ENCODE measurements at places on chromosomes 4 and X. TPM values are rescaled to one million over a fixed set of nuclear protein-coding genes. Genes with fewer than 3 reads are reported as not detected.
A peak's percentile ranks its signal among the peaks of the same experiment; 100 is the strongest.

GRCh38 chr4:87559090-87559837 is 30.1 kb upstream of the SPARCL1 start:
- H3K36me3 ChIP-seq = no peaks in the 10 kb centered on the region
- H3K4me1 ChIP-seq = no peaks in the 10 kb centered on the region
- no peak overlapping the region for H3K27ac ChIP-seq
- DNase-seq = no peak

DNA sequence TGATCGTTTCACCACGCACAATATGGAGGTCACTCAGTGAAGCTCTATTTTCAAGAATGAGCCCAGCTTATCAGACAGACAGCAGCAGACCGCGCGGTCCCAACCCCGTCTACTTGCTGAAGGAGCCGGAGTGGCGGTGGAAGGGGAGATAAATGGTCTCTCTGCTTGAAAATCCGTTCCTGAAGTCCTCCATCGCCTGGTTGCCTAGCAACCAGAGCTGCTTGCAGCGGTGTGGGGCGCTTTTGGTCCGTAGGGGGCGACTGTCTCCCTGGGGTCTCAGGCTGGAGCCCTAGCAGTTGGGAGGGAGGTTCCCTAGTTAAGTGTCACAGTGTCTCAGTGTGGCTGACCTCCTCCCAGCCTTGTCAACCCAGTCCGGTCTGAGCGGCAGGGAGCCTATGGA is 8.3 kb upstream of the DLG3 start:
- H3K27me3 ChIP-seq = peaks cover 11% of the 10 kb centered on the region
- DNase-seq = no peak
- no peaks in the 10 kb centered on the region for H3K36me3 ChIP-seq
- H3K27ac ChIP-seq = no peak overlapping the region
- no peak overlapping the region for H3K4me3 ChIP-seq

DNA sequence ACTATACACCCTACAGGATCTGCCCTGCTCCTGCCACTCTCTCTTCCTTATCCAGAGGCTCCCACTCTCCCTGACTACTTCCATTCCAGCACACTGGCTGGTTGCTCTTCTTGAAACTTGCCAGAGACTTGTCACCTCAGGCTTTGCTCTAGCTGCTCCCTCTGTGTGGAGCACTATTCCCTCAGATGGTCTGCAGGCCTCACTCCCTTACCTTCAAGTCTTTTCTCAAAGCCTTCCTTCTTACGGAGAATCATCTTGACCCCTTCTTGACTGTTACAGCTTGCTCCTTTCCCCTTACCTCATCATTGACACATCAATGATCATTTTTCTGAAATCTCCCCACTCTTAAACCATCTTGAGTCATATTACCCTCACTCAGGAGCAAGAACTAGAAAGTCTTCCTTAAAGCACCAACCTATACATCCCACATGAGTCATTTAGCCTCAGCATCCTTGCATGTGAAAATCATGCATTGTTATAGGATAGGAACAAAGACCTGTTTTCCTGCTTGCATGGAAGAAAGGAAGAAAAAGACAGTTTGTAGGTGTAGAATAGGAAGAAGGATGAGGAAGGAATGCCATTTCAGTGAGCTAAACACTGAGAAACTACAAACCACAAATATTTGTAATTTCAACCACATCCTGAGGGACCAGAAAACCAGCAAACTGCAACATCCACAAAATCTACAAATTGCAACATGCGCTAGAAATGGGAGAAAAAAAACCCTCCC is 55.7 kb downstream of the ANTXR2 start:
- H3K4me1 ChIP-seq = peaks cover 3% of the 10 kb centered on the region
- H3K4me3 ChIP-seq = no peak overlapping the region
- no peak for DNase-seq
- H3K27ac ChIP-seq = peak overlapping the region; percentile 13

Gene ADH1A
- polyA plus RNA-seq = 12.6 TPM

Gene FSTL5
- 0.38 TPM for polyA plus RNA-seq

Gene MAGEA12
- not detected for polyA plus RNA-seq

- no peak overlapping the region for H3K27ac ChIP-seq
- H3K36me3 ChIP-seq = no peaks in the 10 kb centered on the region
- no peak for DNase-seq
- no peak overlapping the region for H3K4me3 ChIP-seq
- no peaks in the 10 kb centered on the region for H3K4me1 ChIP-seq
Observed at GRCh38 chrX:68041110-68041509, 392.2 kb downstream of the OPHN1 start.

- no peaks in the 10 kb centered on the region for H3K36me3 ChIP-seq
- H3K4me1 ChIP-seq = no peaks in the 10 kb centered on the region
- no peak overlapping the region for H3K4me3 ChIP-seq
- no peak overlapping the region for H3K27ac ChIP-seq
- no peaks in the 10 kb centered on the region for H3K27me3 ChIP-seq
Observed at GRCh38 chr4:143247866-143248265, 63.1 kb downstream of the USP38 start.

- H3K4me3 ChIP-seq = no peak overlapping the region
- no peaks in the 10 kb centered on the region for H3K4me1 ChIP-seq
- H3K27ac ChIP-seq = no peak overlapping the region
- DNase-seq = no peak
- H3K27me3 ChIP-seq = peaks cover 62% of the 10 kb centered on the region
- H3K36me3 ChIP-seq = no peaks in the 10 kb centered on the region
Observed at GRCh38 chr4:8648816-8649630, 56.5 kb downstream of the CPZ start.

Gene PPP3CA
- polyA plus RNA-seq = 56.3 TPM

GRCh38 chr4:106691749-106692148 is 323.2 kb upstream of the GIMD1 start:
- H3K27ac ChIP-seq = no peak overlapping the region
- no peaks in the 10 kb centered on the region for H3K27me3 ChIP-seq
- no peaks in the 10 kb centered on the region for H3K36me3 ChIP-seq
- H3K4me3 ChIP-seq = no peak overlapping the region
- H3K4me1 ChIP-seq = no peaks in the 10 kb centered on the region
- no peak for DNase-seq

DNA sequence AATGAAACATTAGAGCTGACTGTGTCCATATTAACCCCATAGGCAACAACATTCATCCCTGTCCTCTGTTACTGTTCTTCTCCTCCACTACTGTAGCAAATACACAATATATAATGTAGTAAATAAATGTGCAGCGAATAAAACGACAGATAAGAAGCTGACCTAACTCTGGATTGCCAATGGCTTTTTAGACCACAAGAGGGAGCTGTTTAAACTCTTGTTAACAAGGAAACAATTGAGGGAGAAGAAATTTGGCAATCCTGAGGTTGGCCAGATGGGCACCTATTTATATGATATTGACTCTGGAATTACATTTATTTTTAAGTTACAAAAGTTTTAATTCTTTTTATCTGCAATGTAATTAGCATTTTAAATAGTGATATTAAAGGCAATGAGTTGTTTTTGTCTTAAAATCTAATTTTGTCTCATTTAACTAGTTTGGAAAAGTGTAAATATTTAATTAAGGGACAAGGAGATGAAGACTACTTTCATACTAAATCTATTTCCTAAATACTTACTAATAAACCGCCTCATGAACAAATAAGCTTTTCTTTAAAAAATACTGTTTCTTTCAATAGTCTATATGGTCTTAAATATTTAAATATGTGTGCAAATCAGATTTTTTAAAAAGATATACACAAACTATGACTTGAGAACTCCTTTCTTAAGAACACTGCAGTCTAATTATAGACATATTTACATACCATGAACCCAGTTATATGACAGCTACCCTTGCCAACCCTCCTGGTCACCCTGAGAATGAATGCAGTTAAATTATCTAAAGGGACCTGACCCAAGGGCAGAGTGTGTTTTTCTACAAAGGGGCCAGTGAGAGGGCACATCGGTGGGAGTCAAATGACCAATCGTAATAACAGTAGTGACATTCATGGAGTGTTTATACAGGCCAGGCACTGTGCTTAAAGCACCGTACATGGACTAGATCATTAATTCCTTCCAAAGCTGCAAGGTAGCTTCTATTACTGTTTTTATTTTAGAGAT is 52.9 kb upstream of the HPF1 start:
- H3K4me3 ChIP-seq = no peak overlapping the region
- DNase-seq = no peak
- no peaks in the 10 kb centered on the region for H3K36me3 ChIP-seq
- no peaks in the 10 kb centered on the region for H3K4me1 ChIP-seq
- no peak overlapping the region for H3K27ac ChIP-seq
- no peaks in the 10 kb centered on the region for H3K27me3 ChIP-seq

Gene YIPF7
- polyA plus RNA-seq = 0.20 TPM

Gene PASD1
- 0.20 TPM for polyA plus RNA-seq

- DNase-seq = no peak
- no peaks in the 10 kb centered on the region for H3K4me1 ChIP-seq
Observed at GRCh38 chr4:30862196-30862595, 142.0 kb downstream of the PCDH7 start.

Gene SULT1B1
- polyA plus RNA-seq = 2.1 TPM

GRCh38 chr4:109233570-109233969 is 68.9 kb downstream of the COL25A1 start:
- DNase-seq = no peak
- H3K4me3 ChIP-seq = no peak overlapping the region
- no peaks in the 10 kb centered on the region for H3K36me3 ChIP-seq
- no peak overlapping the region for H3K27ac ChIP-seq

Gene ERVMER34-1
- polyA plus RNA-seq = 3.2 TPM

DNA sequence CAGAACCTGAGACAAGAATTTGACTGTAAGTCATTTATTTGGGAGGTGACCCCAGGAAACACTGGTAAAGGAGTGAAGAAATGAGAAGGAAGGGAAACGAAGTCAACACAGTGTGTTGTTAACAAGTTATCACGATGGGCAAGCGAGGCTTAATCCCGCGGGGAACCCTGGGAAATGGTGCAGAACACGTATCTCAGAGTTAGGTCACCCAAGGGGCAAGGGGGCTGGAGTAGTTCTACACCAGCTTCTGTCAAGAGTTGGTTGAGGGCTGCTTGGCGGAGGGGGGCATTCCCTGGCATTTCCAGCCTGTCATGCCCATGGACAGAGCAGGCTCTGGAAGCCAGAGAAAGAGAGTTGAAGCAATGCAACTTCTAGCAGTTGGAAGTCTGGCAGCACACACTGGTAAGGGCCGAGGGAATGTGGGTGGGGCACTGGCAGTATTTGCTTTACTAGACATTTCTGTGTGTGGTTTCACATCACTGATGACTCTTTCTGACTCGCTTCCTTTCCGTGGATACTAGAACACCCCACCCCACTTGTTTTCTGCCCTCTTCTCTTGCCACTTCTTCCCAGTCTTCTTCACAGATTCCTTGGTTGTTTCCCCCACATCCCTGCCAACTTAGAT is 52.2 kb upstream of the ADGRG2 start:
- H3K4me3 ChIP-seq = no peak overlapping the region
- DNase-seq = no peak
- no peak overlapping the region for H3K27ac ChIP-seq
- no peaks in the 10 kb centered on the region for H3K4me1 ChIP-seq
- no peaks in the 10 kb centered on the region for H3K36me3 ChIP-seq

GRCh38 chr4:28723371-28723770 is 1862.7 kb downstream of the STIM2 start:
- H3K4me1 ChIP-seq = no peaks in the 10 kb centered on the region
- H3K27me3 ChIP-seq = no peaks in the 10 kb centered on the region
- no peak overlapping the region for H3K27ac ChIP-seq
- H3K4me3 ChIP-seq = no peak overlapping the region

- H3K27me3 ChIP-seq = no peaks in the 10 kb centered on the region
- peak overlapping the region; percentile 66 for H3K27ac ChIP-seq
- peaks cover 26% of the 10 kb centered on the region for H3K4me1 ChIP-seq
- DNase-seq = no peak
Observed at GRCh38 chr4:139901531-139902320, 236.1 kb downstream of the MGST2 start.

DNA sequence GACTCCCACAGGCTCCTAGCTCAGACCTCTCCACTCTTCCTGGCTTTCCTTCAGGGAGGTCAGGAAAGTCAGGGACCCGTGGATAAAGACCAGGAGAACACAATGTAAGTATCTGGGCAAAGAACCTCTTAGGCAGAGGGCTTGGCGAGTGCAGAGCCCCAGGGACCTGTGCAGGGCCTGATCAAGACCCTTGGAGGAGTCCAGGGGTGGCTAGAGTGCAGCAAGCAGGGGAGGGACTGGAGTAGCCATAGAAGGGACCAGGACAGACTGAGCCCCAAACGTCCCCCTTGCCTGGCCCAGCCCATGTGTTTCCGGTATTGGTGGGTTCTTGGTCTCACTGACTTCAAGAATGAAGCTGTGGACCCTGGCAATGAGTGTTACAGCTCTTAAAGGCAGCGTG is 5.9 kb upstream of the TNIP2 start:
- no peak overlapping the region for H3K27ac ChIP-seq
- no peak for DNase-seq
- no peak overlapping the region for H3K4me3 ChIP-seq
- H3K36me3 ChIP-seq = no peaks in the 10 kb centered on the region

Gene RP2
- polyA plus RNA-seq = 13.6 TPM

DNA sequence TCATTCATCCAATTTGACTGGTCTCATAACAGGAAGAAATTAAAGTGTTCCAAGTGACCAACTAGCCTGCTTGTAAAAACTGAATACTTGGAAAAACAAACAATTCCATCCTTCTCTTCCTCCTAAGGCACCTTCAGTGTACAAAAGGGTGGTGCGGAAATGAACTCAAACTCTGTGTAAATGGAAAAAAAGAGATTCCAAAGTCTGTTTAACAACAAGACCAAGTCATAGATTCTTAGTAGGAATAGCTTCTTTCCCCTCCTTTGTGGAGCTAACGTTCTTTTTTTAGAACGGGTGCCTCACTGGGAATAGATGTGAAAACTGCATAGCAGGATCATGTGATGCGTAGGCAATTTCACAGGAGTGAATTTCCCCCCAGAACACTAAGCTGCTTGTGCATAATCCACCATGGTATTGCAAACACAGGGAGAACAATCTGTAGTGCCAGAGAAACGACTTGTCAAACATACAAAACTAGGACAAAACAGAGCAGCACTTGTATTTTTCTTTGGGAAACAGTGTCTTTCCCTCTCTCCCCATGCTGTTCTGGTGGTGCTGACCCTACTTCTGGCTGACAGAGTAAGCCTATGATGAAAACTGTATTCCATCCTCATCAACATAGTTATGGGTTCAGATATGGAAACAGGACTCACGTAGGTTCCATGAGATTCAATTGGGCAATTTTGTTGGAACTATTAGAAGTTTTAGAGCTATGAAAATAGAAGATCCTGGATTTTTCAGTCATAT is 13.2 kb upstream of the SOD3 start:
- H3K27ac ChIP-seq = no peak overlapping the region
- no peak overlapping the region for H3K4me3 ChIP-seq
- H3K4me1 ChIP-seq = no peaks in the 10 kb centered on the region

DNA sequence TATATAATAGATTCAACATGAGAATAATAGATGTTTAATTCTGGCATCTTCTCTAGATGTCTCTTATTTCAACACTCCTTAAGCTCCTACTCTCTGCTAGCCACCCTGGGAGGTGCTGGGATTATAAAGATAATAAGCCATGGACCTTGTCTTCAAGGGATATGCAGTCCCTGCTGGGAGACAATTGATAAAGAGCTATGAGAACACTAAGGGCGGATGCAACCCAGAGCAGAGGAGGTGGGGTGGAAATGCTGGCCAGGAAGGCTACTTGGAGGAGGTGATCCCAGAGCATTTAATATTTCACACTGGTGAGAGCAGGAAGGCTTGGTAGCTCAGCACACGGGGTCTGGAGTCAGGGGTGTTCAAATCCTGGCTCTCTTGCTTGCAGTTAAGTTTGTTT is 18.3 kb upstream of the PGRMC2 start:
- no peaks in the 10 kb centered on the region for H3K4me1 ChIP-seq
- no peaks in the 10 kb centered on the region for H3K27me3 ChIP-seq
- no peak overlapping the region for H3K27ac ChIP-seq
- no peaks in the 10 kb centered on the region for H3K36me3 ChIP-seq
